ENCODE measurements at places on chromosomes 3 and 15.
A peak's percentile ranks its signal among the peaks of the same experiment; 100 is the strongest.

- DNase-seq: no peak
Observed at GRCh38 chr15:41950489-41950888, 21.9 kb downstream of the EHD4 start.

- DNase-seq: no peak
Observed at GRCh38 chr3:64911138-64911537, 223.3 kb upstream of the ADAMTS9 start.

DNA sequence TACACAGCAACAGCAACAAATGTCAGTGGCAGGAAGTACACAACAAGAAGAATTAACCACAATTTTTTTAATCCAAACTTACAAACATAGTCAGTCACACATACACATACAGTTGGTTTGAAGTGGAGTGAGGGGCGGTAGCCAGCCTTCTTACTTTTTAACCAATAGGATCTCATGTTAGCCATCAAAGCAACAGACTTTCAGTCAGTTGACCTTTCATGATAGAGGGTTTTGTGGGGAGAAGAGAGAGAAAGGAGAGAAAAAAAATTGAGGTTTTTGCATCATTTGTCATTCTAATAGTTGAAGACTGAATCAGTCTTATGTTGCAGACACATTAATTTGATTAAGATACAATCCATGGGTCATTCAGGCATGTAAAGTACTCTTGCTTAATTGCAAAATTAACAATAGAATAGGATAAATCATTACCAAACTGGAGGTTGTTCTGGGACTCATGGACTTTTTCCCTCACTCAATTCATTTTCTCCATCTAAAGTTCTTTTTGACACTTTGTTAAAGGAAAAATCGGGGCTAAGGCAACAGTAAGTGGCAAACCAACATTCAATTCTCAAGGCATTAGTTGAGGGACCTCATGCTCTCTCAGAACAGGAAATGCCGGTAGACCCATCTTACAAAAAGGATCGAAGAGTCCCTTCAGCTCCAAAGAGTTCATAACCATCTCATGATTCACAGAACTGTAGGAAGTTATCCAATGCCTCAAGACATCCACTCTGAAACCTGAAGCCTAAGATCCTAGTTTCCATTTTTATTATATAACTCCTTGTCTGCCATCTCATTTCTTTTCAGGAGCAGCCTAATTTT, 159.5 kb upstream of the LPP start:
- no peak for DNase-seq

- DNase-seq: peak; percentile 25
Observed at GRCh38 chr3:173932624-173933023, 535.1 kb downstream of the NLGN1 start.

GRCh38 chr3:48960841-48961413, 29.1 kb upstream of the P4HTM start:
- no peak for DNase-seq

- DNase-seq: no peak
Observed at GRCh38 chr15:96066852-96067495, 263.5 kb upstream of the NR2F2 start.

DNA sequence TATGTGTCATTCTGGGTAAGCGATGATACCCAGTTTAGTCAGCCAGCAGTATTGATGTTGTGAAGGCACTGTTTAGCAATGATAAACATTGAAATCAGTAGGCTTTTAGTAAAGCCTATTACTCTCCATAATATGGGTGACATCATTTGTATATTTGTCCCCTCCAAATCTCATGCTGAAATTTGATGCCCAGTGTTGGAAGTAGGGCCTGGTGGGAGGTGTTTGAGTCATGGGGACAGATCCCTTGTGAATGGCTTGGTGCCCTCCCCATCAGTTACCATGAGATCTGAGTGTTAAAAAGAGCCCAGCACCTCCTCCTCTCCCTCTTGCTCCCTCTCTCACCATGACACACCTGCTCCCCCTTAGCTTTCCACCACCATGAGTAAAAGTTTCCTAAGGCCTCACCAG, 31.4 kb upstream of the FAN1 start:
- no peak for DNase-seq

DNA sequence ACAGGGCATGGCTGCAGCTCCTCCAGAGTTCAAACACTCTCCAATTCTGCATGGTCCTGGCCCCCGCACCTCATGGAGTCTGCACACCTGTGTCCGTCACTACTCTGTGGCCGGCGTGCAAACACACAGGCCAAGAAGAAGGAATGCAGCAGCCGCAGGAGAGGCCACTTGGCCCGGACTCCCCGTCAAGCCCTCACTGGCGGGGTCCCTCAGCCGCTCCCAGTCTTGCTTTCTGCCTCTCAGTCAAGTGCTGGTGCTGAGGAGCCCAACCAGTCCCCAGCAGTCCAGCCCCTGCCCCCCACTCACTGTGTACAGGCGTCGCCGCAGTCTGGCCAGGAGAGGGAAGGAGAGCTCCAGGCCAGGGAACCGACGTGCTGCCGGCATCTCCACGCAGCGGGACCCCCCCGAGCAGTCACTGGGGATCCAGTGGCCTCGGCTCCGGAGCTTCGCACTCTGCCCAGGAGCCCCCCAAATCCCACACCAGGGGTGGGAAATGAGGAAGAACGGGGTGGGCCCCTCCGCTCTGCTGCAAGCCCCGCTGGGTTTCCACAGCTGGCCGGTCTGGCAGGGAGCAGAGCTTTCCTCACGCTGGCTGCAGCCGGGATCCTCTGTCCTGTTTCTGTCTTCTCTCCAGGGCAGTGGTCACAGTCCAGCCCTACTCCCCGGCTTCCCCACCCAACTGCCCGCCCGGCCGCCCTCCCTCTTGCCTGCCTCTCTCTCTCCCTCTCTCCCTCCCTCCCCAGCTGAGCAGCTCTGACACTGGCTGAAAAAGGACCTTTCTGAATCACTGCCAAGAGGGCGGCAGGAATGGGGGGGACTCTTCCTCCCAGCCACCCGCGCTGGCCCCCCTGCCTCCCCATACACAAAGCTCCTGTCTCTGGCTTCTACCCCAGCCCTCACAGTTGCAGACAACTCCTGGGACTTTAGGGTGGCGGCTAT, 16.0 kb downstream of the TNK2 start:
- no peak for DNase-seq

GRCh38 chr3:53067567-53067966, 21.7 kb upstream of the SFMBT1 start:
- no peak for DNase-seq

DNA sequence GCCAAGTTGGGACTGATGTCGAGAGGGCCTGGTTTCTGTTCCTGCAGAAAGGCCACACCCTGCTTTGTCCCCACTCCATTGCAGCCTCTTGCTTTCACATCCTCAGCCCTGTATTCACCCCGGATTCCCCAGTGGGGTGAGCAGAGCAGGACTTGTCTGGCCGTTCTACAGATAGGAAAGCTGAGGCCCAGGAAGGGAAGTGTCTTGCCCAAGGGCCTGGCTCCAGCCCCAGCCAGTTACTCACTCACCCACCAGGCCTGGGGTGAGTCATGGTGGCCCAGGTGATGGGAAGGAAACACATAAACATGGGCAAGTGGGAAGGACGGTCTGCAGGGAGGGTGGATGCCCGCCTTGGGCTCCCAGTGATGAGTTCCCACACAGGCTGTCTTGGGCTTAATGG, 6.1 kb upstream of the DUSP7 start:
- DNase-seq: peak; percentile 41

- peak; percentile 57 for DNase-seq
Observed at GRCh38 chr3:170622369-170623159, 36.7 kb upstream of the SLC7A14 start.

DNA sequence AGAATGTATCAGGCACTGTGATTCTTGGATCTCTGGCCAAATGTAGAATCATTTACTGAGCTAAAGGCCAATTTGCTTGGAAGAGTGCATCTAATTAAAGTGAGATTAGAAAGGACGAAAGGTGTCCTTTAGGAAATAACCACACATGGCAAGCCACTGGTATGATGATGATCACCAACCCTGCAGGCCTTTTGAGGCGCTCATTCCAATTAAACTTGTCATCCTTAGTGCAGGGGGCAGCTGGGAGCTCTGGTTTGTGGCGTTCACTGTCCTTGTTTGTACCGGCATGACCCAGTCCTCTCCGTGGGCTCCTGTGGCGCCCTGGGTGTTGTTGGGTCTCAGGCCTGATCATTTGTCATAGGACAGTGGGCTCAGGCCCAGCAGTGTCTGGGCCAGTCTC, 11.0 kb downstream of the LIMD1 start:
- no peak for DNase-seq

DNA sequence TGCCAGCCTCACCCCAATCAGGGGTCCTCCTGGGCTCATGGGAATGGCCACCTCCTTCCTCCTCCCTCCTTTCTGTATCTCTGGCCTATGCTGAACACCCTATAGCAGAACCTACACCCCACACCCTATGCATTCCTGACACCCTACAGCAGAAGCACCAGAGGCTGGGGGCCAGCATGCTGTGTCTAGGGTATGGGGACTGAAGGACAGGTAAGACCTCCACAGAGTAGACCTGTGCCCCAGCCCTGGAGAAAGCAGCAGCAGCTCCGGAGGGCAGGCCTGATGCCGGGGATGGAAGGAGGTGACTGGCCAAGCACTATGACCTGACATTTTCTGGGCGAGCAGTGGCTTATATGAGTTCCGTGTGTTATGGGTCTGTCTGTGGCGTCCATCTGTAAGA, 66.9 kb downstream of the TLE3 start:
- DNase-seq: no peak

GRCh38 chr3:18443665-18444594, 18.8 kb upstream of the SATB1 start:
- no peak for DNase-seq

- DNase-seq: no peak
Observed at GRCh38 chr3:85604641-85605040, 645.9 kb downstream of the CADM2 start.

GRCh38 chr15:48936666-48937065, 27.1 kb downstream of the SHC4 start:
- DNase-seq: no peak

DNA sequence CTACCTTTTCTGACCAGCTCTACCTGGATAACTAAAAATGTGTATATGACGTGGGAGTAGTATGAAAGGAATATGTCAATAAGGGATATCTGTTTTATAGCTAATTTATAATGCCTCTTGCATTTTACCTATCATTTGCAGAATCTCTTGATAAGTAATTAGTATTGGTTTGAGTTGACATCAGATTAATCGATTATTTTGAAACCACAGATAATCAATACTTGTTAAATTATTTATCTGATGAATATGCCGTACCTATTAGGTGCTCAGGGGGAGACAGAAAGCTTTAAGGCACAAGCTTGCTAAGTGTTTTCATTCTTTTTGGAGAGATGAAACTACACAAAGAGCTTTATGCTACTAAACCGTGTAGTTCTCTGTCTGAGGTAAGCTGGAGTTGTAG, 24.3 kb downstream of the NR1D2 start:
- DNase-seq: no peak

DNA sequence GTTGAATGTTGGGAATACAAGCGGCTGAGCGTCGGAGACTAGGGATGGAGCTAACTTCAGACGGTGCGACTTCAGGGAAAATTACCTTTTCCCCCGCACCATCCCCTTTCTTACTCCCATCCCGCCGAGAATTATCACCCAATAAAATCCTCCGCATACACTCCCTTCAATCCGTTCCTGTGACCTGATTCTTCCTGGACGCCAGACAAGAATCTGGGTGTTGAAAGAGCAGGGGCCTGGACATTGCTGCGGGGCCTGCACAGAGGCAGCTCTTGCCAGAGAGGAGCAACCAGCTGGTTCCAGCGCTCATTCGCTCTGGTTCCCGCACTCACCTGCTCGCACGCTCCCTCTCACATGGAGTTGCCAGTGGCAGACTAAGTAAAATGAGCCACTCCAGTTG, 241.9 kb downstream of the ALCAM start:
- no peak for DNase-seq

All from amniotic stem cell (primary cell).